ENCODE measurements at places on chromosomes 16 and 17.

- DNase-seq = no peak
These were observed 365.2 kb downstream of the C16orf95 start for GRCh38 chr16:86951831-86952598.

- no peak for DNase-seq
These were observed 4.1 kb upstream of the LITAFD start for GRCh38 chr16:8877894-8878522.

DNA sequence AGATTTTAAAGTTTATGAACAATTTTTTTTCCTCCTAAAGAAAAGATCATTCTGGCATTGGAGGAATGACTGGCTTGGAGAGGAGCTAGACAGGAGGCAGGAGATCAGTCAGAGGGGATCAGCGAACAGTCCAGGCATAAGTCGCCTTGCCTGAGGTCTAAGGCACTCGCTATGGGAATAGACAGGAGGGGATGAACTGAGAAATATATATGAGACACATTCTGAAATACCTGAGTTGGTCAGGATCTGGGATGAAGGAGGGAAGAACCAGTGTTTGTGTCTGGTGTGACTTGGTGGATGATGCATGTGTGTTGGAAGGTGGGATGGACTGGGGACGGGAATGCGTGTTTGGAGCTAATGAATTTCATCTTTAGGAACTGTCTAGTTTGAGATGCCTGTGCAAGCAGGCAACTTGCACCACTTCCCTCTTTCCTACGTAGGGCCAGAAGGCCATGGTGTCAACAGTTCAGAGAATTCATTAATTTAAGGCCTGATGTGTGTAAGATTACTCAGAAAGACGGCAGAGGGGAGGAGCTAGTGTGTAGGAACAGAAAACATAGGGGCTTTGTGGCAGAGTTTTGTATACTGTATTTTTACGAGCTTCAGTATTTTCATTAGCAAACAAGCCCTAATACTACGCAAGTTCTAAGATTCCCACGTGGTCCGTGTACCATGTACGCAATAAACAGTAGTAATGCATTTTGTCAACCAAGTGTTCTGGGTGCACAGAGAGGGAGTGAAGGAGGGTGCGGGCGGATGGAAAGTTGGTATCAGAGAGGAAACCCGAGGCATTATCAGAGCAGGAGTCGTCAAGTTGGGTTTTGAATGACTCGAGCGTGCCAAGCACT lies 825 bp downstream of the HEATR6 start:
- DNase-seq = peak; percentile 6

- DNase-seq = no peak
These were observed 3.7 kb upstream of the SCNN1B start for GRCh38 chr16:23298290-23298915.

DNA sequence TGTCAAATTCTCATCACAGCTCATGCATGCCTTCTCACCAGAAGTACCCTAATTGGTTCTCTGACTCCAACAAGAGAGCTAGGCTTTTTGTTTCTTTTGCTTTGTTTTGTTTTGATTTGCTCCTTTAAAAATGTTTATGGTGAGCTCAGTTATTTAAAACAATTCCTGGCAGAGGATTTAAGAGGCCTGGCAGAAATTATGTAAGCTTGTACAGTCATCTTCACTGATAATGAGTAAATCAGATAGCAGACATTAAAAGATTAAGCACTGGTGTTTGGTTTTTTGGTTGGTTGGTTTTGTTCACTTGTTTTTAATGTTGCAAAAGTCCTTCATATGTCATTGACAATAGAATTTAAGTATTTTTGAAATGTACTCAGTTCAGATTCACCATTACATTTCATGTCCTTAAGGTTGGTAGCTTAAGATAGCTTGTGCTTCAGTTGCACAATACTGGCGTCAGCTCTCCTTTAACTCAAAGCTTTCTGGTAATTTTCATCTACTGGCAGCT lies 378.9 kb downstream of the CDH13 start:
- DNase-seq = no peak

GRCh38 chr17:6380915-6381438 lies 53.9 kb downstream of the AIPL1 start:
- no peak for DNase-seq

GRCh38 chr16:50724306-50724705 lies 17.6 kb upstream of the CYLD start:
- no peak for DNase-seq

DNA sequence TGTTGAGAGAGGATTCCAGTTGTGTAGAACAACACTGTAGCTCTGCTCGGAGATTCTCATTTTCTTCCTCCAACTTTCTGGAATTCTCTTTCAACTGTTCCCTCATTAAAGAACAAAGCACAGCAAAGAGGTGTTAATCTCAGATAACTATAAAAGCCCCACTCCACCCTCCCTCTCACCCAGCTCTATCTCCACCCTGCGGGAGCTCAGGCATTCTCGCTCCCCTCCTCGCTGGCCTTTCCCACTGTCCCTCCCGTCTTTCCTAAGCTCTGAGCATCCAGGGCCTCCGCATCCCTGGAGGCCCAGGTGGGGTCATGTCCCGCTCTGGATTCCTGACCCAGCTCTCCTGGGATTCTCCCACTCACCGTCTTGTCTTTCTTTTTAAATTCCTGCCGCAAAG lies 35.1 kb downstream of the DHX38 start:
- no peak for DNase-seq

GRCh38 chr16:26983426-26983825 lies 83.3 kb upstream of the C16orf82 start:
- DNase-seq = no peak

DNA sequence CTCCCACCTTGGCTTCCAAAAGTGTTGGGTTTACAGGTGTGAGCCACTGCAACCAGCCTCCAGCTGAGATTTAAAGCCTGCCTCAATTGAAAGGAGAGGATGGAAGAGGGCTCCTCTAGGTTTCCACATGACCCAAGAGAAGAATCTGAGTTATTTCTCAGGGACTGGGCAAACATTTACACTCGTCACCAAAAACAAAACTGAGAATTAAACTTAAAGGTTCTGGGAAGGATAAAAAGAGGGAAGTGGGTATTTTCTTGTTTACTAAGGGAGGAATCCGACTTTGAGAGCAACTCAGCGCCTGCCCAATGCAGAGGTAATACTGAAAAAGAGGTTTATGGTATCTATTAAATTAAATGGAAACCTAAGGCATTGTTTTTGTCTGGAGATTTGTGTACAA lies 13.3 kb downstream of the HOXB1 start:
- DNase-seq = no peak

GRCh38 chr16:19691161-19691711 lies 26.8 kb downstream of the KNOP1 start:
- no peak for DNase-seq

DNA sequence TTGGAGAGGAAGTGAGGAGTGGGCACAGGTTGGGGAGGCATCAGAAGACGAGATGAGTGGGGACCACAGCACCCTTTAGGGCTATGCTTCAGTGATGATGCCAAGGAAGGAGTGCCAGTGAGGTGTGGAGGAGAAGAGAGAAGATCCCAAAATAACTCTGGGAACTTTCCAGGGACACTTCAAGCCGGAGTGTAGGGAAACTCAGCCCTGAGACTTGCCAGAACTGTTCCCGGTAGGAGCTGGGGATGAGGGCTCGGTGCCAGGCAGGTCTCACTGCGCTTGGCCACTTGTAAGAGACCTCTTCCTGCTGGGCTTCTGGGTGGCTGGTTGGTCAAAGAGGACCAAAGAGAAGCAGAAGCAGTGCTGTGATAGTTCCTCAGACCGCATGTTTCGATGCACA lies 63.6 kb downstream of the SHISA6 start:
- DNase-seq = no peak

- DNase-seq = no peak
These were observed 33.0 kb upstream of the TOM1L1 start for GRCh38 chr17:54867634-54868033.

DNA sequence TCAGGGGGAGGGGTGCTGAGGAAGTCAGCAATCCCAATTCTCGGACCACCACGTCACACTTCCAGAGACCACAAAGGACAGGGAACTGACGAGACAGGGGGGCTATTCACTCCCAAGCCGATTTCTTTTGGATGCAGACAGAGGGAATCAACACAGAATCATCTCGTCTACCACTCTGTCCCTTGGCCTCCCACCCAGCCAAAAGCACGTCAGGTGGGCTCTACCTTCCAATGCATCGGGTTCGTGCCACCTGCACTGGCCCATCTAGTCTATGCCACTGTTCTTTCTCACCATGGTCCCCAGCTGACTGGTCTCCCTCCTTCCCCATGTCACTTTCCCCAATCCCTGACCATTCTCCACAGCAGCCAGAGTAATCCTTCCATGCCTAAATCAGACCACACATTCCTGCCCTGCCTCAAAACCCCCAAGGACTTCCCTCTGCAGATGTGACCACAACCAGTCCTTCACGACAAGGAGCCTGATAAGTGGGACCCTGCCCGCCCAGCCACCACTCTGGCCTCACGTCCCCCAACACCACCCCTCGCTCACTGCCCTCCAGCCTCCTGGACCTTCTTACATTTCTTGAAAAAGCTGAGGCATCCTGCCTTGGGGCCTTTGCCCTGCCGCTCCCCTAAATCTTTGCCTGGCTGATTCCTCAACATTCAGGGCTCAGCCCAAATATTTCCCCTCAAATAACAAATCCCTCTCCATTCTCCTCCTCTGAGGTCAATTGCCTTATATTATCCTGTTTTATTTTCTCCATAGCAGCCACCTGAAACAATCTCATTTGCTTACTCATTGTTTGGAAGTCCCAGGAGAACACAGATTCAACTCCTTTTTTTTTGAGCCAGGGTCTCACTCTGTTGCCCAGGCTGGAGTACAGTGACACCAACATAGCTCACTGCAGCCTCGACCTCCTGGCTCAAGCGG lies 70.4 kb downstream of the IL21R start:
- DNase-seq = no peak
